ENCODE measurements at places on chromosomes 3 and 15.

DNA sequence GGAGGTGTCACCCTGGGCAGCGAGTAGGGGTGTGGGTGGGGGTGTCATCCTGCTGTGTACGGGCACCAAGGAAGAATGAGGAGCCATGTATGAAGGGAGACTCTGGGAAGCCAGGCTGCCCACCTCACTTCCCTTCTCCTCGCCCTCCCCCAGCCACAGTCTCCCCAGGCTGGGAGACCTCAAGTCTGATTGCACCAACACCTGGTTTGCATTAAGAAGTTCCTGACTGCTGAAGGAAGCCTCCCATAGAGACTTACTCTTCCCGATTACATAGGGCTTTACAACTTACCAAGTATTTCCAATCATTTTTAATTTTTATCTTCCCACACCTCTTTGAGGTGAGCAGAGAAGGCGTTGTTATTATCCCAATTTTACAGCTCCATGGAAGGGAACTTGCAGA, 29.5 kb upstream of the SMAD3 start:
- DNase-seq, result no peak

DNA sequence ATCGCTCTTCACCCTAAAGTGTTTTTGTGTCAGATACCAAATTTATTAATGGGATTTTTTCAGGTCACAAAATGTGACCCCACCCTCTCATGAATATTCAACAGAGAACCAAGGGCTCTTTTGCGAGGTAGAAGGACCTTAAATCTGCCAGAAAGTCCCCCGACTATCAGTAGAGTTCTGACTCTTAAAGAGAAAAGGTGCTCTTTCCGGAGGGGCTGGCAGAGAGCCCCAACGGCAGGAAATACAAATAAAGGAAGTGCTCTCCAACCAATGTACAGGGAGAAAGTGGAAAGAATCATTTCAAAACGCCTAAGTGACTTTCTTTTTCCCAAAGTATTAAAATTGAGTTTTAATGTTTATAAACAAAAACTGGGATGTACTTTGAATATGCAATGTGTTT, 517.2 kb downstream of the FOXP1 start:
- no peak for DNase-seq

- no peak for DNase-seq
Observed at GRCh38 chr3:156769721-156770654, 56.2 kb upstream of the LEKR1 start.

- DNase-seq, result no peak
Observed at GRCh38 chr3:56795829-56796185, 5.9 kb downstream of the ARHGEF3 start.

GRCh38 chr3:25548836-25549235, 115.9 kb downstream of the TOP2B start:
- no peak for DNase-seq

- DNase-seq, result no peak
Observed at GRCh38 chr15:85354461-85354860, 25.9 kb upstream of the AKAP13 start.
